Activated CD4-positive, alpha-beta T cell treated with anti-CD3 and anti-CD28 coated beads, Interleukin-2, amount 10 ng/mL, durations not matched to agents 24 days and 14 days (primary cell): ENCODE measurements at places on chromosomes 7 and 10. TPM values are rescaled to one million over a fixed set of nuclear protein-coding genes. Genes with fewer than 3 reads are reported as not detected.

DNA sequence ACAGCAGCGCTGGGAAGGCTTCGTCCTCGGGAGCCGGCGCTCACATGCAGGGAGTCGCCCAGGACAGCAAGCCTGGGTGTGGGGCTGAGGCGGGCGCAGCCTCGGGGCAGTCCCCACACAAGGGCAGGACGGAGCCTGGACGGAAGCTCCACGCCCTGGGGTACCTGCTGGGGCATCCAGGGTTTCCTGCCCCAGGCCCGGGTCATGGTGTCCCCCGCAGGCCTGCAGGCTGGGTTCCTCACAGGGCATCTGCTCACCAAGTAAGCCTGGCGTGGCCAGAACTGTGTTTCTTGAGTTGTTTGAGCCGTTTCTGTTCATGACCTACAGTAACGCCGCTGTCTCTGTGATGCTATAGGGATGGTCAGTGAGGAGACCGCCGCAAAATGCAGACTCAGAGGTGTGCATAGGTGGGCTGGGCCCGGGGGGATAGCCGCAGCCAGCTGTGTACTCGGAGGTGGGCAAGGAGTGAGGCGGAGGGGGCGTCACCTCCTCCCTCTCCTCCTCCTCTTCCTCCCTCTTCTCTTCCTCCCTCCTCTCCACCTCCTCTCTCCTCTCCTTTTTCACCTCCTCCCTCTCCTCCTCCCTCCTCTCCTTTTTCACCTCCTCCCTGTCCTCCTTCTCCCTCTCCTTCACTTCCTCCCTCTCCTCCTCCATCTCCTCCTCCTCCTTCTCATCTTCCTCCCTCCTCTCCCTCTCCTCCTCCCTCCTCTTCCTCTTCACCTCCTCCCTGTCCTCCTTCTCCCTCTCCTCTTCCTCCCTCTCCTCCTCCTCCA is 438.9 kb downstream of the DNAJB6 start:
- H3K4me3 ChIP-seq, result no peak overlapping the region
- peaks cover 3% of the 10 kb centered on the region for H3K27me3 ChIP-seq
- no peaks in the 10 kb centered on the region for H3K4me1 ChIP-seq
- no peak overlapping the region for H3K27ac ChIP-seq
- no peaks in the 10 kb centered on the region for H3K36me3 ChIP-seq

- H3K4me1 ChIP-seq, result peaks cover 27% of the 10 kb centered on the region
- peak within 1 kb of the TSS; percentile 67 for H3K27ac ChIP-seq
- DNase-seq, result peak; percentile 72
- no peaks in the 10 kb centered on the region for H3K36me3 ChIP-seq
These were observed at the start of gene CAV1 for GRCh38 chr7:116524609-116525297. Gene CAV1, plus strand, starts transcription at chr7:116525036. Its CDS starts 27 bp downstream, at chr7:116525063.

The VENTX gene
- total RNA-seq, result not detected in 2 replicates

DNA sequence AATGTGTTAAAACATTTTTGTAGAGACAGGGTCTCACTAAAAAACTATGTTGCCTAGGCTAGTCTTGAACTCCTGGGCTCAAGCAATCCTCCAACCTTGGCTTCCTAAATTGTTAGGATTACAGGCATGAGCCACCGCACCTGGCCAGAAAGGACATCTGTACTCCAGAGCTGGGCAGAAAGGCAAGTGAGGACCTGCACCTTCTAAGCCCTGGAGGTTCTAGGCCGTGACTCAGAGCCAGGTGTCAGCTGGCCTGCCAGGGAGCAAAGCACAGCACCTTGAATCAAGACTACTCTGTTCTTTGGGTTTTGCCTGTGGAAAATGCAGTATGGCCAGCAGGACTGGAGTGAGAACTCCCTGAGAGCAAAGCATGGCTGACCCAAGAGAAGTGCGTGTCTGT is 396.5 kb downstream of the ADRA2A start:
- H3K4me1 ChIP-seq, result no peaks in the 10 kb centered on the region
- no peaks in the 10 kb centered on the region for H3K27me3 ChIP-seq
- DNase-seq, result no peak
- H3K4me3 ChIP-seq, result no peak overlapping the region

The PDK4 gene
- total RNA-seq, result not detected in 2 replicates

The BAZ1B gene
- total RNA-seq, result 110 and 112 TPM in 2 replicates

DNA sequence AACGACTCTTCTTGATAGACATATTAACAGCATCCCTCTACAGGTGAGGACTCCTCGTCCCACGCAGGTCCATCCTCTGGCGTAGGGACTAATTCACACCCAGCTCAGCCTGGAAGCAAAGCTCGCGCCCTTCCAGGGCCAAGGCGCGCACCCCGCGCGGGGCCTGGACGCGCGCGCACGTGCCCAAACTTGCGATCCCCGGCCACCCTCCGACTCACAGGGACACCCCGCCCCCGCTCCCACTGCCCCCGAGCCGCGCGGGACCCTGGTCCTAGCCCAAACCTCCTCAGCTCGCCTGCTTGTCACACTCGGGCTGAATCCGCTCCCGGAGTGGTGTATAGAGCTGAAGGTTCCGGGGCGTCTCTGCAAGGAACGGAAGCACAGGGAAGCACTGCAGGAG is 76.9 kb downstream of the ZNF248 start:
- no peak overlapping the region for H3K27ac ChIP-seq
- no peaks in the 10 kb centered on the region for H3K4me1 ChIP-seq
- H3K27me3 ChIP-seq, result no peaks in the 10 kb centered on the region
- H3K4me3 ChIP-seq, result no peak overlapping the region
- no peaks in the 10 kb centered on the region for H3K36me3 ChIP-seq
- DNase-seq, result no peak

The ASZ1 gene
- not detected in 2 replicates for total RNA-seq

- no peak for DNase-seq
- H3K27me3 ChIP-seq, result no peaks in the 10 kb centered on the region
These were observed 26.3 kb downstream of the SND1 start for GRCh38 chr7:127678337-127678736.

The CYP3A5 gene
- total RNA-seq, result not detected in 2 replicates

DNA sequence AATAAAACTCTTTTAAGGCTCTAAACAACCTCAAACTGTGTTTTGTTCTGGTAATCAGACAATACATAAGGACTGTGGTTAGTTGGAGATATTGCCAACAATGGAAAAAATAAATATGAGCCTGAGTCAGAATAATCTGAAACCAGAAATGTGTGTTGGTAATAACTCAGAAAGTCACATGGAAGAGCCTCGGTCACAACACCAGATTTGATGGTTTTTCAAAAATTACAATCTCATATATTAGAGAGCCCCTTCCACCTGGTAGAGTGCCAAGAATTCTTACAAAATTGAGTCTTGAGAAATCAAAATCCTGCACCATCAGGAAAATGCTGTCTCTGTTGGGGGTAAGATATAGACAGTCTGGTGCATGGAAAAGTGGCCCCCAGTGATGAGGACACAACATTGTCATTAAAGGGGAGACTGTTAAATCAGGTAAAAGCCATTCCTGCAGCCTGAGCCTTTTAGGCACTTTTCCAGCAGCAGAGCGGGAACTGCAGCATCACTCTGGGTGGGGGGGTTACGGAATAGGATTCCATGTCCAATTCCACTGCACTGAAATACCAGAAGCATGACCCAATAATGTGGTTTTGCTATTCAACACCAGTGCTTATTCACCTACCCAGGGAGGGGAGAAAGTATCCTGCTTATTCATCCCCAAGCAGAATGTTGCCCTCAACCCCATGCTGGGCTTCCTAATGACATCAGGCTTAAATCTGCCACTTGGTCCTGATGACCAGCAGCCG is 9.5 kb upstream of the ADAM12 start:
- H3K4me1 ChIP-seq, result no peaks in the 10 kb centered on the region
- no peak overlapping the region for H3K27ac ChIP-seq
- no peak overlapping the region for H3K4me3 ChIP-seq
- H3K27me3 ChIP-seq, result no peaks in the 10 kb centered on the region
- H3K36me3 ChIP-seq, result no peaks in the 10 kb centered on the region

DNA sequence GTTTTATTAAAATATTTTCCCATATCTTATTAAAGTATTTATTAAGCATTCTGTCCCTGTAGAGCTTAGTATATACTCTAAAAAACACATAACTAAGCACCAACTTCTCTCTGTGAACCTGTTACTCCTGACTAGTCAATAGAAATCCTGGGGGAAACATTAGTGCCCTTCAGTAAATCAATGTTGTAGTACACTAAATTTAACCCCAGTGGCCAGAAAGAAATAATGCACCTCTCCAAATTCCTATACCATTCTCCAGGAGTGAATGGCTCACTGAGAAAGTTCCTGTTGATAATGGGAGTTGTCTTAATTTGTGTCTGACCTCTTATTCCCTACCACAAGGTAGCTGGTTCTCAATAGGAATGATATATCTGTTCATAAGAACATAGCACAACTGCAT is 188.2 kb downstream of the SEMA3D start:
- no peaks in the 10 kb centered on the region for H3K36me3 ChIP-seq
- no peak overlapping the region for H3K27ac ChIP-seq
- peaks cover 2% of the 10 kb centered on the region for H3K4me1 ChIP-seq

The NUTM2B gene
- total RNA-seq, result 0.91 and 1.1 TPM in 2 replicates

DNA sequence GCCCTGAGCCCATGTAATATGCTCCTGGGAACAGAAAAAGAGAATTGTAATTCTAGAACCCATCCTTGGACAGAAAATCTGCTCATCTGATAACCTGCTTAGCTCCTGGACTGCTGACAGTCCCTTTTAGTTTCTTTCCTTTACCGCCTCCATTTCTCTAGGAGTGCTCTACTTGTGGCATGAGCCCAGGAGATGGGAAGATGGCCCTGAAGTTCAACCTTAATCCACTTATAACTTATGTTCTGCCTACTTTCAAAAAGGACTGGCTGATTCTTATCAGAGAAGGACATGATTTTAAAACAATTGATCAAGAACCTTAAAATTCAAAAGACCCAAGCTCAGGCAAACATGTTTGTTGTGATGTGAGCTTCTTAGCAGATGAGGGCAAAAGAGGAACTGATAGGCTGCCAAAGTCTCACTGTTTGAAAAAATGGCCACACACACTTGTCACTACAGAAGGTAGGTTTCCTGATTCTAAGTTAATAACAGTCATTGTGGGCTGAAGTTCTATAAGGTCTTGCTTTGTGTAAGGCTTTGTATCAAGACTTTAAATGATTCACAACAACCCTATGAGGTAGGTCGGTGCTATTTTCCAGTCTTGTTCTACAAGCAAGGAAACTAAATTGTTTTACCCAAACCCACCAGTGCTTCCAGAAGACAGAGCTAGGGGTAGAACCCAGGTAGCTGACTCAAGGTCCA is 94.3 kb upstream of the AFAP1L2 start:
- peaks cover 58% of the 10 kb centered on the region for H3K4me1 ChIP-seq
- H3K36me3 ChIP-seq, result peaks cover 26% of the 10 kb centered on the region
- peak overlapping the region; percentile 89 for H3K27ac ChIP-seq
- H3K4me3 ChIP-seq, result peak overlapping the region; percentile 64
- no peak for DNase-seq

The NME8 gene
- total RNA-seq, result not detected in 2 replicates

DNA sequence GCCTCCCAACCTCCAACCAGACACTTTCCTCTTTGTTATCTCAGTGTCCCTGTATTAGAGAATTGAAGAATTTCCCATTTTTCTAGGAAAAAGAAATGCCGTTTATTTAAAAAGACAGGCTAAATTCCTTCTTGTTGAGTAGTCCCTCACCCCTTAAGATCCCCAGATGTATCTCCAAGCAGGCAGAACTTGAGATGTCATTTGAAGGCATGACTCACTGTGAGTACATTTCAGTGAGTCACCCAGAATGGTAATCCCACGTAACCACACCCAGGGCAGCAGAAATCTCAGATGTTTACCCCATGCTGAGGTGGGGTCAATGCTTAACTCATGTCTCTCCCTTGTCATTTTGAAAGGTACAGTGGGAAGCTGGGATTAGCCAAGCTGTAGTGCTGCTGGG is 4.4 kb downstream of the ZNF655 start:
- DNase-seq, result peak; percentile 66
- H3K27ac ChIP-seq, result peak overlapping the region; percentile 77
- H3K4me1 ChIP-seq, result peaks cover 38% of the 10 kb centered on the region
- peaks cover 58% of the 10 kb centered on the region for H3K36me3 ChIP-seq
- peak overlapping the region; percentile 60 for H3K4me3 ChIP-seq

DNA sequence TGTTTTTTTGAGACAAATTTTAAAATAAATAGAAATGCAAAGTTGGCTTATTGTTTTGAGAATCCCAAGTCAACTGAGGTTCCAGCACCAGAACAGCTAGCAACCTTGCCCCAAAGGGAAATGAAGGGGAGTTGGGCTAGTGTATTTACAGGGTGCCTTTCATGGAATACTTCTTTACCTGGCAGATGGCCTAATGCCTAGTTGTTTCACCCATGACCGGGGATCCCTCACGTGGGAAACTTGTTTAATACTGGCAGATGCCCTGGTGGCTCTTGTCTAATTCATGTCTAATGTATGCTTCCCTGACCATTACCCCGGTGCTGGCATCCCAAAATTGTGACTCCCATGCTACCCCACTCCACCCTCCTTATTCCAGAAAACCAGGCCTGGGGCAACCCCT is 861.1 kb upstream of the ZWINT start:
- H3K4me1 ChIP-seq, result no peaks in the 10 kb centered on the region
- DNase-seq, result no peak
- no peaks in the 10 kb centered on the region for H3K27me3 ChIP-seq
- H3K4me3 ChIP-seq, result no peak overlapping the region

- no peaks in the 10 kb centered on the region for H3K27me3 ChIP-seq
- H3K36me3 ChIP-seq, result peaks cover 25% of the 10 kb centered on the region
- H3K27ac ChIP-seq, result no peak overlapping the region
- no peak for DNase-seq
- H3K4me1 ChIP-seq, result no peaks in the 10 kb centered on the region
- H3K4me3 ChIP-seq, result no peak overlapping the region
These were observed 45.0 kb downstream of the ARMH3 start for GRCh38 chr10:102010961-102011360.

The SPACDR gene
- 2.7 and 2.9 TPM in 2 replicates for total RNA-seq

GRCh38 chr10:78931321-78932053 is 137.3 kb upstream of the ZMIZ1 start:
- H3K27ac ChIP-seq, result no peak overlapping the region
- no peak for DNase-seq
- no peaks in the 10 kb centered on the region for H3K4me1 ChIP-seq
- H3K4me3 ChIP-seq, result no peak overlapping the region
- peaks cover 7% of the 10 kb centered on the region for H3K27me3 ChIP-seq

GRCh38 chr7:116311816-116312471 is 101.6 kb downstream of the TES start:
- H3K36me3 ChIP-seq, result no peaks in the 10 kb centered on the region
- no peak overlapping the region for H3K4me3 ChIP-seq
- H3K4me1 ChIP-seq, result peaks cover 2% of the 10 kb centered on the region
- DNase-seq, result peak; percentile 32
- H3K27ac ChIP-seq, result no peak overlapping the region
- H3K27me3 ChIP-seq, result no peaks in the 10 kb centered on the region

GRCh38 chr7:78675511-78675910 is 778.0 kb downstream of the MAGI2 start:
- DNase-seq, result no peak
- H3K27me3 ChIP-seq, result no peaks in the 10 kb centered on the region
- no peak overlapping the region for H3K4me3 ChIP-seq
- no peaks in the 10 kb centered on the region for H3K4me1 ChIP-seq
- no peak overlapping the region for H3K27ac ChIP-seq

DNA sequence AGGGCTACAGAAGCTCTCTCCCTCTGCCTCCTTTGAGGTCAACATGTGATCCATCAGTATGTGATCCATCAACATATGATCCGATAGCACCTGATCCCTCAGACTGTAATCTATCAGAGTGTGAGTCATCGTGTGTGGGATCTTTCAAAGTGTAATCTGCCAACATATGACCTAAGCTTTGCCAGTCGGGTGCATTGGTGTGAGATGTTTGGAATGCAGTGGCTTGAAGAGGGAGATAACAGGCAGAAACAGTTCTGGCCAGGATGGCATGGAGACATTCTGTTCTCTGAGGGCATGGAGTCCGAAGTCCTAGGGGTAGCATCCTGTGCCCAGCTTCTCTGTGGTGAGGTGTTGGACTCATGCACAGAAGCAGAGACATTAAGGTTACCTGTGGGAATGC is 217.7 kb upstream of the ETV1 start:
- no peak overlapping the region for H3K27ac ChIP-seq
- H3K36me3 ChIP-seq, result no peaks in the 10 kb centered on the region
- H3K27me3 ChIP-seq, result no peaks in the 10 kb centered on the region
- H3K4me3 ChIP-seq, result no peak overlapping the region

The MRM2 gene
- total RNA-seq, result 47.2 and 47.9 TPM in 2 replicates
